NCI-H1048 (cell line): ENCODE measurements at places on chromosomes 6 and 20.

GRCh38 chr6:132330759-132331158 is 70.5 kb downstream of the MOXD1 start:
- DNase-seq: no peak

GRCh38 chr6:18561037-18561750 is 174.0 kb downstream of the RNF144B start:
- no peak for DNase-seq

DNA sequence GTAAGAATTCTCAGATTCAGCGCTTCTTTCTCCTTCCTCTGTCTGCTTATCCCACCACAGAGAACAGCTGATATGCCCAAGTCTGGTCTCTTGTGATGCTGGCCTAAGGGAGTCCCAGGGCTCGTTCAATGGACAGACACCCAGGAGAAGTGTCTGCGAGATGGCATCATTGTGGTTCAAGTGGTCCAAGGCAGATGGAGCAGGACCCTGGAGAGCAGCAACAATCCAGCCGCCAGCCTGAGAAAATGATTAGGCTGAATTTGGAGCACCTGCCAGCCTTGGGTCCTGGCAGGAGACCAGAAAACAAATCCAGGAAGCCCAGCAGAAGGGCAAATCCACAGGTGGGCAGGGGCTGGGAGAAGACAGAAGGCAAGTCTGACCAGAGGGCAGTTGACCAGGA is 145.8 kb downstream of the PTPRT start:
- no peak for DNase-seq

- no peak for DNase-seq
These were observed 441.0 kb upstream of the MARCKS start for GRCh38 chr6:113416170-113416569.

GRCh38 chr6:99951016-99951805 is 42.8 kb downstream of the MCHR2 start:
- no peak for DNase-seq

DNA sequence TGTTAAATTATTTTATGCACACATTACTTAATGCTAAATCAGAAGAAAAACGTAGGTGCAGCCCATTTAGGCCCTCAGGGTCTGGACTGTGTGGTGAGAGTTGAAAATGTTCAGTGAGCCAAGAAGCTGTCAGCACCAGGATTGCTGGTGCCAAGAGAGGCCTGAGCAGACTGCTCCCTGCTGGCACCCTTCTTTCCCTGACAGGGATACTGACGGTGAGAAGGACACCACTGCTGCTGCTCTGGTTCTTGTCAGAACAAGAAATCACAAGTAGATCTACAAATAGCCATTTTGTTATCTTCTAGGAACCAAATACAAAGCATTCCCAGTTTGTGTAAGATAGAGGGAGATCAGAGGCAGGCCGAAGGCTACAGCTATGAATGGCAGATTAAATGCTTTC is 48.7 kb upstream of the CRISP1 start:
- DNase-seq: no peak

DNA sequence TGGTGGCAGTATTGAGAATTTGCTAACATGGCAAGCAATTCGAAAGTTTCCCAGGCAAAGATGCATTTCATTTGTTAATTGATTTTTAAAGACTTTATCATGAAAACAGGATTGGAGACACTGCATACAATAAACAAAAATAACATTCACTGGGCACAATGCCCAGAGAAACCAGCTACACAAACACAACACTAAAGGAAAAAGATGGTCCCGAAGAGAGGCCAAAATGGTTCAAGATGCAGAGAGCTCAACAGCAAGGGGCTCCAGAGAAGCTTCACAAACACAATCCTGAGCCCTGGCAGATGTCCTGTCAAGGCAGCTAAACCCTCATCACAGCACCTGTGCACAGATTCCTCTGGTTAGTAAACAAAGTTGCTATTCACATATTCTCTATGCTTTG is 79.3 kb downstream of the INSM1 start:
- no peak for DNase-seq

- DNase-seq: no peak
These were observed 43.7 kb downstream of the DSTN start for GRCh38 chr20:17613328-17614175.

DNA sequence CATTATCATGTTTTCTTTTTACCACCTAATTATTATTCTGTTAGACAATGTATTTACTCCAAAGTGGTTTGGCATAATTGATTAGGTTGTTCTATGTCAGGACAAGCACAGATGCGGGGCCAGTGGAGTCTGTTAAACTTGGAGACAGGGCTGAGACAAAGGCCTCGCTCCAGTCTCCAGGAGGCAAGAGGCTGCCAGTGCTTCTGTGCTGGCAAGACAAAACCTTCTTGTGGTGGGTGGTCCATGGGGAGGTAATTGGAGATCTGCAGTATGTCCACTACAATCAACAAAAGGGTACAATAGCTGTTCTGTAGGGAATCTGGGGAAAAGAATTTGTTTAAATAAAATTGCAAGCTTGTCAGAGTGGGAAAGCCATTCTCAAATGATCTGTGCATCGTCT is 677.2 kb upstream of the SLC35B3 start:
- DNase-seq: no peak

- no peak for DNase-seq
These were observed 156.4 kb downstream of the MBOAT1 start for GRCh38 chr6:20055916-20056315.

DNA sequence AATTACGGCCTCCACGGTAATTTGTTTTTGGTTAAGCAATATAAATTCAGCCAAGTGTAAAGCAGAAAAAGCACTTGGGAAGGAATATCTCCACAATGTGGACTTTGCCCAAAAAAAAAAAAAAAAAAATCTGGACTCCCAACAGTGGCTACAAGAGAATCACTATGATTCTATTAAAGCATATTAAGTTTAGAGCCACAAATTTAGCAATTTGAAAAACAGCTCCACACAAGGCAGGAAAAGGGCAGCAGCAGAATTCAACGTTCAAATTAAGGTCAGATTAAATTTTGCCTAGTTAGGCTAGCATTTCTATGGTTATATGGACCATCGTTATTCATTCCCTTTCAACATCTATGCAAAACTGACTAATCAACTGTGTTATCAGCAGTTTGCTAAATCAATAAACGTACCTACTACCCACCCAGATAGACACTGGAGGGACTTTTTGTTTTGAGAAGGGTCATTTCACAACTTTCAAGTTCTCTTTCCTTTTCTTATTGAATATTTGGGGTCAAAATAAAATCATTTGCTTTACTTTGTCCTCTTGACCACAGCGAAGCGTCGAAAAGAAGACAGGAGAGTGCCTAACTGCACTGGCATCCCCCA is 1.0 kb downstream of the MCM9 start:
- DNase-seq: no peak

GRCh38 chr6:75526502-75527127 is 33.0 kb upstream of the FILIP1 start:
- no peak for DNase-seq

- DNase-seq: no peak
These were observed 223.7 kb upstream of the TSHZ2 start for GRCh38 chr20:52748285-52748932.

- DNase-seq: no peak
These were observed 53.0 kb upstream of the ZNF831 start for GRCh38 chr20:59110607-59111006.

DNA sequence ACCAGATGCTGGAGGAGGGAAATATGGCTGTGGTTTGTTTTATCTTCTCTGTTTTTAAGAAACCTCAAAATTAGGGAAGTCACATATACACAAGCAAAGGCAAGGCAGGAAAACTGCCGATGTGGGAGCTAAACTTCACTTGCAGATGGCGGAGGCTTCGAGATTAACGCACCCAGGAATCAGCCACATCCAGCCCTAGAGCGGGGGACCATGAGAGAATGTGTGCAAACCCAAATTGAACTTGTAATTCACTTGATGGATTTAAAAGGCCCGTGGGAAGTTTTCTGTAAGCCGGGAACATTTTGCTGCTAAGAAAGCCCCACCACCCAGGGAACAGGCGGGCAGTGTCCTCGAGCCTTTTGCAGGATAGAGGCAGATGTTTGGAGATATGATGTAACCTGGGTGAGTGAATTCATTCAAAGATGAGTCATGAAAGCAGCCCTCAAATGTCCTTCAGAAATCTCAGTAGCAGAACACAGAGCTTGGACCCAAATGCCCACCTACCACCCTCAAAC is 39.9 kb downstream of the PREX1 start:
- DNase-seq: no peak

DNA sequence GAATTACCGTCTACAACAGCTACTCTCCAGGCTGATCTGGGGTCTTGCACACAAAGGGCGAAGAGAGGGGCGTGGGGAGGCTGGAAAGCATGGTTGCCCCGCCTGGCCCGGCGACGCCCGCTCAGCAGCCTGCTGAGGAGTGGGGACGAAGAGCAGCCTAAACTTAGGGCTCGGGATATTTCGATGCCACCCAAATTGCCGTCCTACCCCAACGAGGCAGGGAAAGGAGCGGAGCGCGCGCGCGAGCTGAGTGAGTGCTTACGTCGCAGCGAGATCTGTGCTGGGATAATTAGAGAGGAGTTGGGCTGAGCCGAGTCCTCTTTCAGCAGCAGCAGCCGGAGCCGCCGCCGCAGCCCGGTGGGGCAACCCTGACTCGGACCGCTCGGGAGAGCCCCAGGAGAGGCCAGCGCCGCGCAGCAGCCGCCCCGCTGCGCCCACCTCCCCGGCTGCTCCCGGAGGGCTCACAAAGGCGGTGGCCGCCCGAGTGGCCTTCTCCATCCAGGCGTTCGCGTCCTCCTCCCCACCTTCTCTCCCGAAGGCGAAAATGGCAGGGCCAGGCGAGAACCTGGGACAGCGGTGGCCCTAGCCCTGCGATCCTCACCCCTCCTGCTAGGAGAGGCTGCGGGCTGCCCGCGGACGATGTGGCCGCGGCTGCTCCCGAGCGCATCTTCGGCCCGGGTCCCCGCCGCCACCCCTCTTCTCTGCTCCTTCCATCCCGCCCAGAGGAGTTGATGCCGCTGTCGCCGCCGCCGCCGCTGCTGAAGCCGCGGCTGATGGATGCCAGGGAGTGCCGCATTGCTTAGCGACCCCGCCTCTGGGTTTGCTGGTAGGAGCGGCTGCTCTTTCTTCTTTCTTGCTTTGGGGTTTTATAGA is at the start of gene CLVS2:
Gene CLVS2, plus strand, starts transcription at position 315 of the 873 bp plus-strand sequence. CDS start 1,543 bp downstream, outside the sequence.
- DNase-seq: no peak

DNA sequence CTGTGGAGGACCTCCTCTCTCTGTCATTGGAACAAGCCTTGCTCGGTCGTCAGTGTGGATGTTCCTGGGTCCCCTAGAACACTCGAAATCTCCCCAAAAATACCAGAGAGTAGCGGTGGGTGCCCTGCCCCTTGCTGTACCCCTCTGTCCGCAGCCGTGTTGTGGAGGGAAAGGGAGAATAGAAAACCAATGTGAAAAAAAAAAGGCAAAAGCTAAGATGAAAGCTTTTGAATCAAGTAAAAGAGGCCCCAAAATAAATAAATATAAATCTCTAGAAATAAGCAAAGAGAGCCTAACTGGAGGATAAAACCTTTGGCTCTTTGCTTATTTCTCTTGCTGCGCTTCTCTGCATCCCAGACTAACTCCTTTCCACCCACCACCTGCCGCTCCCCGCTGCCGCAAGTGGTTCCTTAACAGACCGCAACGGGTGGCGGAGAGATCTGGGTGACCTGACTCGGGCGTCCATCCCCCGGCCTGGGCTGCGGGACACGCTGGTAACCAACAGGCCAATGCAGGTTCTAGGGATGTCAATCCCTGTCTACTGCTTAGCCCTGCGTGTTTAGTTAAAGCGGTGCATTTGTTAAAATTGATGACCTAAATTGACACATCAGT is 110.0 kb downstream of the GPX5 start:
- no peak for DNase-seq

GRCh38 chr20:48102076-48102787 is 317.0 kb upstream of the SULF2 start:
- no peak for DNase-seq

DNA sequence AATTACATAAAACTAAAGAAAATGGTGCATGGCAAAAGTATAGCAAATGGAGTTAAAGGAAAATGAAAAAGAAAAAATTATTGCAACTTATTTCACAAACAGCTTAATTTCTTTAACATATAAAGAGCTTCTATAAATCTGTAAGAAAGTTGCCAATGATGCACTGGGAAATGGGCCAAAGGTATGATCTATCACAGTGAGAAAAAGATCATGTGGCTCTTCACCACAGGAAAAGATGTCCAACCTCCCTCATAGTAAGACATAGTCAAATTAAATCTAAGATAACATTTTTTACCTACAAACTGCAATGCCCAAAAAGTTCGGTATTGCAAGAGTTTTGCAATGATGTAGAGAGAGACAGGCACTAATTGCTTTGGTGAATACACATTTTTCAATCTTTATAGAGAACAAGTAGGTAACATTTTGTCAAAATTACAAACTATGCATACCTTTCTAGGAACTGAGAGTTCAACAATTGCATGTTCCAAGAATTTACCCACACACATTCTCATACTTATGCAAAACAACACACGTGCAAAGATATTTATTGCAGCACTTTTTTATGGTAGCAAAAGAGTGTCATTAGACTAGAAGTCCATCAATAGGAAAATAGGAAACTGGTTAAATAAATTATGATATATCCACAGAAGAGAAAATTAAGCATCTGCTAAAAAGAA is 372.6 kb downstream of the QKI start:
- no peak for DNase-seq

- no peak for DNase-seq
These were observed 27.5 kb upstream of the TBC1D22B start for GRCh38 chr6:37230104-37230503.

GRCh38 chr6:39933669-39934130 is 562 bp downstream of the MOCS1 start:
- DNase-seq: no peak

DNA sequence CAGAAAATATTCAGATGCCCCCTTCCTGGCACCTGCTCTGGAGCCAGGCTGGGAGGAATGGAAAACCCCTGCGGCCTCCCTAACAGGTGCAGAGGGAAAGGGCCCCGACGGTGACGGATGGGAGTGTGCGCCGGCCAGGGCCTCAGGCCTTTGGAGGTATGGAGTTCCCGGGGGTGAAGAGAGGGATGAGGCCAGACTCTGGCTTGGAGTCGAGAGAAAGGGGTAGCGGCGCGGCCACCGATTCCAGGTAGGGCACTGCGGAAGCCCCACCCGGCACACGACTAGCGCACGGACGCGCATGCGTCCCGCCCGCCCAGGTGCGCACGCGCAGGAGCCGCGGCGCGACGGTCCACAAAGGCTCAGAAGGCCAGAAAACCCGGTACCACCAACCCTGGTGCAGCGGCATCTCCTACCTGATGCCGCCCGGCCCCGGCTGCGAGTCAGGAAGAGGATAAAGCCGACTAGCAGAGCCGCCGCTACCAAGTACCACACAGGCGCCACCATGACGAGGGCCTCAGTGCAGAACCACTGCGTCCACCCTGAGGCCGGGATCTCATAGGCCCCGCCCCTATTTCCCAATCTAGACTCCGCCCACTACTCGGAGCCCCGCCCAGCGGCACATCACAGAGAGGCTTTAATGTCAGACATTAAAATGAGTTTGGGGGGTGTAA is at the start of gene DDRGK1:
Gene DDRGK1, minus strand, starts transcription at position 559 of the 671 bp plus-strand sequence. Its CDS starts 55 bp downstream, at position 504.
- DNase-seq: peak; percentile 65

GRCh38 chr6:34205466-34205865 is 31.2 kb upstream of the HMGA1 start:
- DNase-seq: no peak
